Osteoblast (primary cell): ENCODE measurements at places on chromosomes 1 and 21.

- no peak for DNase-seq
These were observed 854 bp upstream of the ZRANB2 start for GRCh38 chr1:71081697-71082080.

DNA sequence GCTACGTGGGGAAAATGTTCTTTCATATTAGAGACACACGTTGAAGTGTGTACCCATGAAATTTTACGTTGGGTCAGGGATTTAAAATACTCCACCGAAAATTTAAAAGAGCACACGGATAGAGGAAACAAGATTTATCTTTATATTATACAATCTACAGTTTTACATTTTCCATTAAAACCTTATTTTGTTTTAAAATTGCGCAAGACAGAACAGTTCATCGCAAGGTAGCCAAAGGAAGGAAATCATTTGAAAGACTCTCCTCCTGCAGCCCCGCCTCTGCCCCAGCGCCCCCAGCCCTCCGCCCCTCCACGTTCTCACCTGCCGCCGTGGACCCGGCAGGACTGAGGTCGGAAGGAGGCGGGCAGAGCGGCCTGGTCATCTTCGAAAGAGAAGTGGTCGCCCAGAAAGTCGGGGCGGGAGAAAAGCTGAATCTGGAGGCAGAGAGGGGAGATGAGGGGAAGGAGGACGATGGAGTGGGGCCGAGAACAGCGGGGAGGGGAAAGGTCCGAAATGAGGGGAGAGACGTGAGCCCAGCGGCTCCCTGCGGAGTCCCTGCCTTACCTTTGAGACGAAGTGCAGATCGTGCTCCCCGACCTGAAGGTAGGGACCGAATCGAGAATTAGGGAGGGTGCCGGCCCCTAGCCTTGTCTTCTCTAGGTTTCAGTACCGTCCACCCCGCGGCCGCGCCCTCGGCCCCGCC is 18.0 kb downstream of the CRYBG2 start:
- DNase-seq, result peak; percentile 73

GRCh38 chr21:29394051-29394450 is 95.3 kb downstream of the BACH1 start:
- DNase-seq, result no peak

DNA sequence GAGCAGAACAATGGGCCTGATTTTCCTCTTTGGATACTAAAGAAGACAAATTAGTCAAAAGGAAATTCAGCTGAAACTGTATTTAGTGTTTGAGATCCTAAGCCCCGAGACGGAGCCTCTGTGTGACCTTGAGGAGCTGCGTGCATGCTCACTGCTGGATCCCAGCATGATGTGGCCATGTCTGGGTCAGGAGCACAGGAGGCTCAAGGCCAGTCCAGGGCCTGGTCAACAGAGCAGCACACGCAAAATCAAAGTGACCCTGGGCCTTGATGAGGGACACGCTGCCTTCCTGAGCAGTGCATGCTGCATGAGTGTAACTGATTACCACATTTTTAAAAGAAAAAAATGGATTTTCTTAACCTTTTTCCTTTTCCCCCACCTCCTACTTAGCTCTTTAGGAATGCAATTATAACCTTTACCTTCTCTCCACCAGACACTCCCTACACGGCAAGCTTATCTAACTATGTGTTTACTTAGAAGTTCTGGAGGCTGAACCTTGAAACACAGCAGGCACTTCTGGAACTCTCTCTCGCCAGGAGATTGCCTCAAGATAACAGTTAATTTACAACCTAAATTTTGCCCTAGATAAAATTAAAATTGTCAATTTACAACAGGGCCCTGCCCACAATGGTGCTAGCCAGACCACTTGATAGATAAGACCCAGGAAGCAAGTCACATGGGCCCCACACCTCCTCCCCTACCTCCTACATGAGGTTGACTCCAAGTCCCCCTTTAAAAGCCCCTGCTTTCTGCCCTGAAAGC is 144.6 kb downstream of the LRIG2 start:
- DNase-seq, result no peak

- DNase-seq, result no peak
These were observed 896 bp upstream of the PLA2G2A start for GRCh38 chr1:19980314-19980713.

GRCh38 chr1:107786203-107786845 is 178.7 kb downstream of the VAV3 start:
- DNase-seq, result no peak

DNA sequence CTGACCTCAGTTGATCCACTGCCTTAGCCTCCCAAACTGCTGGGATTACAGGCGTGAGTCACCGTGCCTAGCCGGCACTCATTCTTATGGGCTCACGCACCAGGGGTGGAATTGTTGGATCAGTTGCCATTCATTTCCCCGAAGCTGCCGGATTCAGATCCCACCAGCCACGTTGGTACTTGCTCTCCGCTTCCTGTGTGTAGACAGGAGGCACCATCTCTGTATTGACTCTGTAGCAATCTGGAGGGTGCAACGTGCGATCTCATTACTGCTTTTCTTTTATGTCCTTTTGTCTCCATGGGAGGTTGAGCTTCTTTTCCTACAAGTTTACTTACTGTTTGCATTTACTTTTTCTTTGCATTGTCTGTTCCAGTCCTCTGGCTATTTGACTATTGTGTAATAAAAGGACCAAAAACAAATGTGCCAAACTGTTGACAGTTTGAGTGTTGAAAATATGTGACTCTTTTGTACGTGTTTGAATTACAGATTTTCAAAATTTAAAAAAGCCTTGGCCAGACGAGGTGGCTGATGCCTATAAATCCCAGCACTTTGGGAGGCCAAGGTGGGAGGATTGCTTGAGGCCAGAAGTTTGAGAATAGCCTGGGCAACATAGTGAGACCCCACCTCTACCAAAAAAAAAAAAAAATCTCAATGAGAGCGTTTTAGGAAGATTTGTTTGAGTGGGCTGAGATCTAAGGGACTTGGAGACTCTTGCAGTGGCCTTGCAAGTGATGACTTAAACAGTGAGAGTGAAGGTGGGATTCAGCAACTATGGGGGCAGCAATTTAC is 39.1 kb downstream of the SPSB1 start:
- no peak for DNase-seq

DNA sequence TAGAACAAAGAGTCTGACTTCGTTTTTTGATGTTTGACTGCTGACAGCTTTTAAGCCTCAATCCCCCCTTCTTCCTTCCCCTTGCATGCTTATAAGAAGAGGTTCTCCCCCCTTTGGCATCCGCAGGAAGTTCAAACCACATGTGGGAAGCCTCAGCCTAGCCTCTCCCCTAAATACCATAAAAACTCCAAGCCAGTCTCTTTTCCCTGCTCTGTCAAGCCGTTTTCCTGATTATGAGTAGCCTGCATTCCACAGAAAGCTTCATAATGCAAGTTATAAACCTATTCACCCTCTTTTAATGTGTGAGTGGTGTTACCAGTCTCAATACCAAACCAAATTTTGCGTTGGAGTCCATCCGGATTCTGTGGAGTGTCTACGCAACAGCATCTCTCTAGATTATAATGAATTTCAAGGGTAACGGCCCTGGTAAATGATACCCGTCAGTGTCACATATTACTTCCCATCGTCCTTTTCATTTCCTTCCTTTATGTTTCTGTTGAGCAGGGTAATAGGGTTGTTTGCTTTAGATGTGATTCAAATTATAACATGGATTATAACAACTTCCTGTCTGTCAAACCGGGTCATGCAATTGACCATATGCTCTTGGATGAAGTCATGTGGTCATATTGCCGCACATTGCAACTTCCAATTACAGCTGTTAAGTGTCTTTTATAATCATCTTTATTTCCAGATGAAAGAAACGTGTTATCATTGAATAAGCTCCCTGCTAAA is 717.5 kb downstream of the RWDD3 start:
- no peak for DNase-seq

- peak; percentile 90 for DNase-seq
These were observed at the start of gene DYNLT5 for GRCh38 chr1:66752000-66752592. Gene DYNLT5, plus strand, starts transcription at chr1:66752459. Its CDS starts 2,200 bp downstream, at chr1:66754659.

DNA sequence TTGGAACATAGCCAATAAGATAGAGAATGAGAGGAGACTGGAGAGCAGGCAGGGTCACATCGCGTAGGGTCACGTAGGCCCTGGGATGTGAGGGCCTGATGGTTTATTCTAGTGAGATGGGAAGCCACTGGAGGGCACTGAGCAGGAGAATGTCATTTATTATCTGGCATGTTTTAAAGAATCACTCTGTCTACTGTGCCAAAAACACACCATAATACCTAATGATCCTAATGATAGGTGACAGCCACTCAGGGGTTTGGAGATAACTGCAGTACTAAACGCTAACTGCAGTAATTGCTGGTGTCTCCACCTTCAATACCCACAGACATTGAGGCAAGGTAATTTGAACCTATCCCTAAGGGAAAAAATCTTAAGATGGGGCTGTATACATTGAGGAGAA is 185.4 kb downstream of the TTLL7 start:
- no peak for DNase-seq

GRCh38 chr1:18666317-18666920 is 35.8 kb downstream of the PAX7 start:
- DNase-seq, result peak; percentile 23

GRCh38 chr21:29258626-29259338 is 39.9 kb upstream of the BACH1 start:
- peak; percentile 47 for DNase-seq

GRCh38 chr1:64965366-64966157 is 787 bp downstream of the JAK1 start:
- DNase-seq, result peak; percentile 88

GRCh38 chr1:221598122-221598521 is 143.8 kb downstream of the DUSP10 start:
- no peak for DNase-seq

GRCh38 chr1:202002507-202002906 is 7.9 kb upstream of the ELF3 start:
- DNase-seq, result no peak

- peak; percentile 26 for DNase-seq
These were observed 181.9 kb upstream of the VAMP3 start for GRCh38 chr1:7589080-7589735.

DNA sequence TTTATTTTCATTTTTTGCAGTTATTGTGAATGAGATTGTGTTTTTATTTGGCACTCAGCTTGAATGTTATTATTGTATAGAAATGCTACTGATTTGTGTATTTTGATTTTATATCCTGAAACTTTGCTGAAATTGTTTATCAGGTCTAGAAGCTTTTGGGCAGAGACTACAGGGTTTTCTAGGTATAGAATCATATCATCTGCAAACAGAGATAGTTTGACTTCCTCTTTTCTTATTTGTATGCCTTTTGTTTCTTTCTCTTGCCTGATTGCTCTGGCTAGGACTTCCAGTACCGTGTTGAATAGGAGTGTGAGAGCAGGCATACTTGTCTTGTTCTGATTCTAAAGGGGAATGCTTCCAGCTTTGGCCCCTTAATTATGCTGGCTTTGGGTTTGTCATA is 27.3 kb downstream of the ZNF691 start:
- no peak for DNase-seq

DNA sequence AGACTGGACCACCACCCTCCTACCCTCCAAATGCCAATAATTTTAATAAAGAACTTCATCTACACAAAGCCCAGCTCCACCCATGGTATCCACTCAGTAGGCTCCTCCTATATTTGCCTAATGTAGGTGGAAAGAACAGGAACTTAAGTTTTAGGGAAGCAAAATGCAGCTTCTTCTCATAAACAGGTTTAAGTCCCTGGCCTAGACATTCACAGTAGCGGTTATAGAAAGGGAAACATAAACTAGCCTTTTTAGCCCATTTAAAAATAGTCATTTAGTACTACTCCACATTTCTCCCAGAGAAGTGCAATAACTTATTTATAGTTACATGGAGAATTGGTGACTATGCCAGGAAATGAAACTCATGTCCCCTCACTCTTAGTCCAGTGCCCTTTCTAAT is 56.6 kb upstream of the CPLANE2 start:
- no peak for DNase-seq

DNA sequence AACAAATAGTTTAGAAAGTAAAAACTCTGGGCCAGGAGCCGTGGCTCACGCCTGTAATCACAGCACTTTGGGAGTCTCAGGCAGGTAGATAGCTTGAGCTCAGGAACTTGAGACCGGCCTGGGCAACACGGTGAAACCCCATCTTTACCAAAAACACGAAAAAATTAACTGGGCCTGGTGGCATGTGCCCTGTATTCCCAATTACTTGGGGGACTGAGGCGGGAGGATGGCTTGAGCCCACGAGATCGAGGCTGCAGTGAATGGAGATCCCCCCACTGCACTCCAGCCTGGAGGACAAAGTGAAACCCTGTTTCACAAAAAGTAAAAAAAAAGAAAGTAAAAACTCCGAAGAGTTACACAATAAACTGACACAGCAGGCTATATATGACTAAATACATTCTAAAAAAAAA is 10.6 kb downstream of the CEP170 start:
- no peak for DNase-seq

DNA sequence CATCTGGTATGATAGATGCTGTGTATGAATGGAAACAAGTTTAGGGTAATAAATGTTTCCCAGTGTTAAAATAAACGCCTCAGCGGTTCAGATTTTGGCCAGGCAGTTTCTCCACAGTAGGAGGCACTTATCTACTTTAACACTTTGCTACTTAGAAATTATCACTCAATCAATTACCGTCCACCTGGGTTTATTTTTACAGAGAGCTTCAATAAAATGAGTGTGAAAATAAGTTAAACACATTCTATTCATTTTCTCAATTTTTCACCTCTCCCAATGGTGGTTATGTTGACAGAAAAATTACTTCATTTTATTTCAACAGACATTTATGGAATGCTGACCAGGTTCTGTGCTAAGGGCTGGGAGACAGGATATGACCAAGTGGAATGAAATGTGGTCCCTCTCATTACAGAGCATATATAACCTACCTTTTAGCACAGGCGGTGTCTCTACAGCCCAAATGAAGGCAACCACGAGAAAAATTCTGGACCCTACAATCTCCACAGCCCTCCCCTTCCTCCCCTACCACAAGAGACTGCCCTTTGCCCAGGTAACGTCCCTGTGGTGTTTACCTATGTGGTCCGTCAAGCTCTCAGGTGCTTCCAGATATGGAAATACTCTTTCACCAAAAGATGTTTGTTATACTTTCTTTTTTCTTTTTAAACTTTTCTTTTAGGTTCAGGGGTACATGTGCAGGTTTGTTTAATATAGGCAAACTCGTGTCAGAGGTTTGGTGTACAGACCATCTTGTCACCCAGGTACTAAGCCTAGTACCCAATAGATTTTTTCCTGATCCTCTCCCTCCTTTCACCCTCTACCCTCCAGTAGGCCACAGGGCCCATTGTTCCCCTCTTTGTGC is 105.5 kb downstream of the HLCS start:
- DNase-seq, result peak; percentile 79

- no peak for DNase-seq
These were observed 13.6 kb downstream of the CDC42BPA start for GRCh38 chr1:227304665-227305064.

GRCh38 chr1:241408170-241408569 is 51.2 kb upstream of the RGS7 start:
- peak; percentile 41 for DNase-seq

DNA sequence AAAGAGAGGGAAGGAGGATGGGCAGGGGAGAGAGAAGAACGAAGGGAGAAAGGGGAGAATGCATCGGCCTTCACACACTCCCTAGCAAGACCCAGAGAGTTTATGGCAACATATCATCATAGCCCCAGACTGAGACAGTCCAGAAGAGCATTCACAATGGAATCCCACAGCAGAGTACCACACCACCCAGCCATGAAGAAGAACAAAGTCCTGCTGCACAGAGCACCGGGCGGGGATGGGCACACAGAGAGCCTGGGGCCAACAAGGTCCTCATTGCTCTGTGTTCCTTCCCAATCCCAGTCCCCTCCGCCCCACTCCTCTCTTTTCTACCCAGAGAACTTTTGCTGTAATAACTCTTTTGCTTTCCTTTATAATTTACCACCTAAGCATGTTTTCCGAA is 118.1 kb upstream of the TMPRSS2 start:
- no peak for DNase-seq

- no peak for DNase-seq
These were observed 2.1 kb downstream of the GSTM4 start for GRCh38 chr1:109657970-109658369.

GRCh38 chr1:44696789-44697345 is 22.4 kb downstream of the ARMH1 start:
- DNase-seq, result no peak
